ENCODE measurements at places on chromosomes 5 and 9. TPM values are rescaled to one million over a fixed set of nuclear protein-coding genes. Genes with fewer than 3 reads are reported as not detected.
A peak's percentile ranks its signal among the peaks of the same experiment; 100 is the strongest.

SUSD3 gene
- 3.1 TPM for total RNA-seq

PCDHAC2 gene
- total RNA-seq: 12.1 TPM

MEIKIN gene
- total RNA-seq: not detected

PCDHGB5 gene
- total RNA-seq: 3.9 TPM

GARIN3 gene
- not detected for total RNA-seq

DNA sequence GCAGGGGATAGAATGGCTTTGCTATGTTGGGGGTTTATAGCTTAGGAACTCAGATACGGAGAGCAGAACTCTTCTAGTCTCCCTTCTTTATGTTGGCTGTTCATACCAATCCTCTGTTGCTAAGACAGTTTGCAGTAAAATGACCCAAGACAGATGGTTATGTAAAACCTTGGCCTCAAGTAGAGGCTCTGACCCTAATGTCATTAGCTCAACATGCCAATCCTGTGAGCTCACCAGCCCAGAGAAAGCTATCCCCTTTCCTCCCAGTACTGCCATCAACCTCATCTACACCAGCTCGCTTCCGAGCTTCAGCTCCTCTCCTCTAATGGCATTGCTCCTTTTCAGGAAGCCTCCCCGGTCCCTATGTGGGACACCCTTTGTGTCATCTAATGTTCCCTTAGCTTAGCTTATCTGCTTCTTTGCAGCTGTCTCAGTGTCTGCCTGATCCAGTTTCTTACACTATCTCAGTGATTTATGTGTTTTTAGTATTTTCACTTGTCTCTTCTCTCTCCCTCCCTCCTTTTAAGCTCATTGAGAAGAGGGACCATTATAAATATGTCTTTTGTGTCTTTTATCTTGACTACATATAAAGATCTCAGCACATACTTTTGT, 281.3 kb upstream of the CLINT1 start:
- no peak overlapping the region for H3K27ac ChIP-seq
- H3K4me1 ChIP-seq: no peaks in the 10 kb centered on the region
- DNase-seq: no peak
- H3K27me3 ChIP-seq: no peaks in the 10 kb centered on the region

DNA sequence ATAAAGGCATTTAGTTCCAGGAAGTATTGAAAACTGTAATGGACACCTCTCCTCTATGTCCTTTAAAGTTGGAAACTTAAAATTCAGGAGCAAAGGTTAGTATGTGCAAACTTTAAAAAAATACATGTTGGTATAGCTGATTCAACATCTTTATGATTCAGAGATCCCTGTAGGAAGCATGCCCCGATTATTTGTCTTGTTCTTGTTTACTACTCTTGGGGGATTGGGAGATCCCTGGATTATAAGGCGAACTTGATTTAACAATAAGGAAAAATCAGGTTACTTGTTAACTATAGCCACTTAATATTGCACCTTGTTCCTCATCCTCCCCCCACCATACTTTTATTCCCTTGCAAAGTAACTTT, 1.7 kb downstream of the F2RL1 start:
- peaks cover 30% of the 10 kb centered on the region for H3K27me3 ChIP-seq
- no peak overlapping the region for H3K27ac ChIP-seq
- peaks cover 18% of the 10 kb centered on the region for H3K4me1 ChIP-seq
- H3K4me3 ChIP-seq: peak overlapping the region; percentile 80

GRCh38 chr9:94656200-94656599, 16.9 kb upstream of the FBP1 start:
- peaks cover 5% of the 10 kb centered on the region for H3K27me3 ChIP-seq
- DNase-seq: no peak
- H3K27ac ChIP-seq: no peak overlapping the region
- no peak overlapping the region for H3K4me3 ChIP-seq
- H3K36me3 ChIP-seq: no peaks in the 10 kb centered on the region

GRCh38 chr9:2469681-2470221, 151.8 kb upstream of the VLDLR start:
- no peak overlapping the region for H3K27ac ChIP-seq
- peaks cover 7% of the 10 kb centered on the region for H3K36me3 ChIP-seq

GRCh38 chr5:43225649-43226245, 33.7 kb downstream of the NIM1K start:
- no peak overlapping the region for H3K27ac ChIP-seq
- no peaks in the 10 kb centered on the region for H3K4me1 ChIP-seq
- H3K36me3 ChIP-seq: no peaks in the 10 kb centered on the region
- no peaks in the 10 kb centered on the region for H3K27me3 ChIP-seq
- H3K4me3 ChIP-seq: no peak overlapping the region

- DNase-seq: no peak
- H3K27ac ChIP-seq: no peak overlapping the region
- no peak overlapping the region for H3K4me3 ChIP-seq
- H3K27me3 ChIP-seq: no peaks in the 10 kb centered on the region
Observed at GRCh38 chr5:125202353-125202752, 455.9 kb upstream of the ZNF608 start.

- peaks cover 16% of the 10 kb centered on the region for H3K36me3 ChIP-seq
- H3K4me3 ChIP-seq: no peak overlapping the region
- DNase-seq: no peak
- H3K27ac ChIP-seq: no peak overlapping the region
- peaks cover 4% of the 10 kb centered on the region for H3K4me1 ChIP-seq
Observed at GRCh38 chr9:125970340-125970739, 223.2 kb downstream of the PBX3 start.

DNA sequence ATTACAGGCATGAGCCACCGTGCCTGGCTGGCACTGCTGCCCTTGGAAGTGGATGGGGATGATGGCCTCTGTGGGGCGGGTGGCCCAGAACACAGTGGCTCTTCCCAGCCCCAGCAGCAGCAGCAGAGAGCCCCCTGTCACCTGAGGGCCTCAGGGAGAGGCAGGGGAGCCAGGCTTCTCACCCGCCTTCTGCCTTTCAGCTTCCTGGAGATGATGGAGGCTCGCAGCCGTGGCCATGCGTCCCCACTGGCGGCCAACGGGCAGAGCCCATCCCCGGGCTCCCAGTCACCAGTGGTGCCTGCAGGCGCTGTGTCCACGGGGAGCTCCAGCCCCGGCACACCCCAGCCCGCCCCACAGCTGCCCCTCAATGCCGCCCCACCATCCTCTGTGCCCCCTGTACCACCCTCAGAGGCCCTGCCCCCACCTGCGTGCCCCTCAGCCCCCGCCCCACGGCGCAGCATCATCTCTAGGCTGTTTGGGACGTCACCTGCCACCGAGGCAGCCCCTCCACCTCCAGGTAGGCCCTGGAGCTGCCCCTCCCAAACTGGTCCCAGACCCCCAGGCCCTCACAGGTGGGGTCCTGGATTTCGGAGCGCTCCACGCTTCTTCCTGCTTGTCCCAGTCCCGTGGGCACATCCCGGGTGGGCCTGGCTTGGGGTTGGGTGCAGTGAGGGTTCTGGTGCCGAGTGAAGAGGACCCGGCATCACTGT, 5.0 kb upstream of the AJM1 start:
- no peak for DNase-seq
- H3K27ac ChIP-seq: no peak overlapping the region
- H3K36me3 ChIP-seq: peaks cover 8% of the 10 kb centered on the region
- H3K4me1 ChIP-seq: peaks cover 17% of the 10 kb centered on the region
- H3K27me3 ChIP-seq: no peaks in the 10 kb centered on the region

GRCh38 chr5:52961274-52961681, 27.9 kb upstream of the ITGA2 start:
- no peak overlapping the region for H3K27ac ChIP-seq
- H3K4me1 ChIP-seq: no peaks in the 10 kb centered on the region
- DNase-seq: no peak
- H3K36me3 ChIP-seq: no peaks in the 10 kb centered on the region

DNA sequence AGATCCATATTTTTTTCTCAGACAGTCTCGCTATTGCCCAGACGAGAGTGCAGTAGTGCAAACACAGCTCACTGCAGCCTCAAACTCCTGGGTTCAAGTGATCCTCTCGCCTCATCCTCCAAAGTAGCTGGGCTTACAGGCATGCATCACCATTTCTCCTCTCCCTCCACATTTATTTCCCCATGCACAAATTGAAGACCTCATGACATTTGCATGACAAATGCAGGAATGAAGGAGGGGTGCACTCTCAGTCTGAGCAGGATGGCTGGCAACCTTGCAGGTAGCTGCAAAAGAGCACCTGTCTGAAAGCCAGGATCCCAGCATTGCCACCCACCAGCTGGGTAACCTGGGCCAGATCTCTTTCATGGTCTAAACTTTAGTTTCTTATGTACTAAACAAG, 111.2 kb downstream of the SH3TC2 start:
- no peaks in the 10 kb centered on the region for H3K36me3 ChIP-seq
- DNase-seq: no peak
- H3K27ac ChIP-seq: no peak overlapping the region
- no peak overlapping the region for H3K4me3 ChIP-seq

DNA sequence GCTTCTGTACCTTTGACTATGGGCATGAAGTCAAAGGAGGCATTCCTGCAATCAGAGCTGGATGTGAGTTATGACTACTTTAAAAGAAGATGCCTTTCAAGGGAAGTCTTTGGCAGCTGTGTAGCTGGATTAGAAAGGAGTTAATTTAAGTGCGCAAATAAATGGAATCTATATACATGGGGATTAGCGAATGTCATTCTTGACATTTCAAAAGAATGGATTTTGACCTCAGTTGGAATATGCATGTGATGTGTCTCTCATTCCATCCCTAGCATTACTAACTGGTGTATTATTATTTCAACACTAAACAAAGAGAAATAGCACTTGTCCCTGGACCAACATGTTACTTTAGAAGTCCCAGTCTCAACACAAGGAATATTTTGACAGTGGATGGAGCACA, 359.6 kb upstream of the SLC24A2 start:
- no peaks in the 10 kb centered on the region for H3K36me3 ChIP-seq
- H3K27ac ChIP-seq: no peak overlapping the region
- peaks cover 11% of the 10 kb centered on the region for H3K27me3 ChIP-seq
- peaks cover 9% of the 10 kb centered on the region for H3K4me1 ChIP-seq
- H3K4me3 ChIP-seq: no peak overlapping the region
- no peak for DNase-seq

DNA sequence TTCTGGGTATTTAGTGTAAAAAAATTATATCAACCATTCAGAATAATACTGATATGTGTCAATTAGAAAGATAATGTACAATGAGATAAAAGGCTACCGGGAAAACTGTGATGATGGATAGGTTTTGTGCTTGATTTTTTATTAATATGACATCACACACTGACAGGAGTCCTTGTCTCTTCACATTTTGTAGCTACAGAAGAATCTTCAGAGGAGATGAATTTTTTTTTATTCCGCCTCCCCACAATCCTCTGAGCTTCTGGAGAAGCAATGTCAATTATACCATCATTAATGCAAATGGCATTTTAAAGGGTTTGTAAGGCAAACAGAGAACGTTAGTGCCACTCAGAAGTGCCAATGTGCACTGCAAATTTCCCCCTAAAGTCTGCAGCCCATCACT, 131.7 kb upstream of the CCNG1 start:
- H3K4me3 ChIP-seq: no peak overlapping the region
- no peak overlapping the region for H3K27ac ChIP-seq
- DNase-seq: no peak
- H3K36me3 ChIP-seq: no peaks in the 10 kb centered on the region
- H3K27me3 ChIP-seq: no peaks in the 10 kb centered on the region

DNA sequence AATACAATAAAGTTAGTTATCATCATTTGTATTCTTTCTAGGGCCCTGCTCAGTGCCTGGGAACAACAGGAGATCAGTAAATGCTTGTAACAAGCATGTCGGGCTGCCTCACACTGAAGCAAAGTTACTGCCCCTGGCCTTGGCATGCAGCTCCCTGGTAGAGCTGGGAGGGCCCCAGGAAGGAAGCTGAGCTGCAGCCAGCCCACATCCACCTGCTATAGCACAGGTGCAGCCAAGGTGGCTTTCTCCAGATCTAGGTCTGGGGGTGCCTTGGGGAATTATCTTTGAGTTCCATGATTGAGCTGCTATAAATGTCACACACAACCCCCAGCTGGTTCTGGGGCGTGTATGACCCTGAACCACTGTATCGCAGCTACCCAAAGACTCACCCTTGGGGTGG, 293.4 kb upstream of the MSX2 start:
- H3K36me3 ChIP-seq: no peaks in the 10 kb centered on the region
- H3K4me3 ChIP-seq: no peak overlapping the region
- no peaks in the 10 kb centered on the region for H3K27me3 ChIP-seq
- H3K27ac ChIP-seq: no peak overlapping the region
- peaks cover 12% of the 10 kb centered on the region for H3K4me1 ChIP-seq
- no peak for DNase-seq

- DNase-seq: no peak
- no peaks in the 10 kb centered on the region for H3K36me3 ChIP-seq
Observed at GRCh38 chr9:13804532-13804931, 509.4 kb downstream of the NFIB start.

- no peak overlapping the region for H3K4me3 ChIP-seq
- no peak overlapping the region for H3K27ac ChIP-seq
- H3K27me3 ChIP-seq: peaks cover 2% of the 10 kb centered on the region
- H3K4me1 ChIP-seq: no peaks in the 10 kb centered on the region
- DNase-seq: no peak
- H3K36me3 ChIP-seq: peaks cover 7% of the 10 kb centered on the region
Observed at GRCh38 chr5:171830686-171831085, 45.1 kb downstream of the SMIM23 start.

- H3K4me1 ChIP-seq: peaks cover 6% of the 10 kb centered on the region
- peaks cover 10% of the 10 kb centered on the region for H3K27me3 ChIP-seq
- peak; percentile 78 for DNase-seq
Observed at GRCh38 chr9:74887041-74887980, at the start of gene TRPM6. TSS of gene TRPM6 (minus strand) at chr9:74887921. CDS start at chr9:74887856, 65 bp downstream.

DNA sequence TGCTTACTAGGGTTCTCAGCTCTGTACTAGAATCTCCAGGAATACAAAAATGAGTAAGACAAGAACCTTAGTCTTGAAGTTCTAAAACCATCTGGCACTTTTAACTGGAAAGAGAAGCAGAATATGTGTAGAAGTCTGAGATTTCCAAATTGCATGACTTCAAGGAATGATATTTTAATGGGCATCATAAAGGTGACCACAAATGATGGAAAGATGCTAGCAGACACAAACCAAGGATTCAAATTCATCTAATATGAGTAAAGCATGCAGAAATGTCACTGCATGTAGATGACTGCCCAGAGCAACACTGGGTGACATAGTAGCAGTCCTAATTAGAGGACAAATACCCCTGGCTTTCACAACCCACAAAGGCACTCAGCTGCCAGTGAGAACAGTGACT, 117.2 kb downstream of the RPS23 start:
- H3K27me3 ChIP-seq: no peaks in the 10 kb centered on the region
- H3K4me3 ChIP-seq: no peak overlapping the region
- H3K27ac ChIP-seq: no peak overlapping the region
- H3K4me1 ChIP-seq: peaks cover 37% of the 10 kb centered on the region

DNA sequence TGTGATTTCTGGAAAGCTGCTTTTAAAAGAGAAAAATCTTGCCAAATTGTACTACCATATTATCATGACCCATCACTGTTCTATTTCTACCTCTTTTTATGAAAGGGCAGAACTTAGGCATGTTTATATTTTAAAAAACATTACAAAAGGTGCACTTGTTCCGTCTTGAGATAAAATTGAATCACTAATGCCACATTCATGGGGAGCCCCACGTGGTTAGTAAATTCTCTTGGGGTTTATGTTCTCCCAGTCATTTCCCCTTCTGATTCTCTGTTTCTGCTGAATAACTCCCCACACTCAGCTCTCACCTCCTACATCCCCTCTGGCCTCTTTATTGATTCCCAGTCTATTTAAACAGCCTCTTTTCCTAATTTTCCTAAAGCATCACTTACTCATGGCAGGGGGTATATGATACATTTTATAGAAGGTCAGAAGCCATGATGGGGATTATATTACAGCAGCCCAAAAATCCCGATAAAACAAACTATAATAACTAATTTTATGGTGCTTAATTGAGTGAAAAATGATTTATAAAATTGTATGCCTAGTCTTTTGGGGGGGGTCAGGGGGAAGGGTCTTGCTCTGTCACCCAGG, 19.7 kb upstream of the VLDLR start:
- H3K36me3 ChIP-seq: no peaks in the 10 kb centered on the region
- peaks cover 23% of the 10 kb centered on the region for H3K4me1 ChIP-seq
- peak overlapping the region; percentile 57 for H3K27ac ChIP-seq
- H3K4me3 ChIP-seq: no peak overlapping the region

- no peaks in the 10 kb centered on the region for H3K27me3 ChIP-seq
- H3K27ac ChIP-seq: no peak overlapping the region
- peaks cover 45% of the 10 kb centered on the region for H3K4me1 ChIP-seq
Observed at GRCh38 chr9:93204470-93205043, 20.6 kb downstream of the WNK2 start.

Measured in mesothelial cell of epicardium (in vitro differentiated cells).